DMS79 treated with DMSO at 0.1 percent for 48 hours (cell line): ENCODE measurements at places on chromosomes 2 and 18.

- DNase-seq, result no peak
These were observed 44.1 kb downstream of the MREG start for GRCh38 chr2:215969131-215969841.

DNA sequence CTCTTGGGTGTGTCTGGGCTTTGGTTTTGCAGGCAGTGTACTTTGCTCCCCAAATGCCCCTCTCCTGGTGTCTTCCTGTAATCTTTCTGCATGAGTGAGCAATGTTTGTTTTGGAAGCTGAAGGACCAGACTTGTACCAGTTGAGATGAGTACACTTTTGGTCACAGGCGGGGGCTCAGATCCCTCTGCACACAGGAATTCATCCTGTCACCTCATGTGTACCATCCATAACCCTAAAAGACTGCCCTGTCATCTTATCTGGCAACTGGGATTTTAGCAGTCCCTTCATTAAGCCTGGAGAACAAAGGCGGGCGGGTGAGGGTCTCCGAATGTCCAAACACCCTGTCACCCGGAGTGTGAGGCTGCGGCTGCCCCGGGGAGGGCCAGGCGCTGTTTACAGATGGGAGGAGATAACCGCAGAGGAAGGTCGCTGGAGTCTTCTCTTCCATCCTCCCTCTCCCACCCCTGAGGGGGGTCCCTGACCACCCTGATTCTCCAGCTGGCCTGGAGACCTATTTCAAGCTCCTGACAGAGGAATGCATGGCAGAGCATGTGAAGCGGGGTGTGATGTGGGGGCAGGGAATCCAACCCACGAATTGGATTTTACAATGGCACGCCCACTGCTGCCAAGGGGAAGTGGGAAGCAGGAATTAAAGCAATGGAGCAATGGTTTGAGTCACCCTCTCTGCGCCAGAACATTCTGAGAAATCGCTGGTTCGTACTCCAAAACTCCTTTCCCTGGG is 158.2 kb upstream of the MYCN start:
- no peak for DNase-seq

GRCh38 chr18:34651586-34652369 is 58.3 kb upstream of the DTNA start:
- DNase-seq, result no peak

GRCh38 chr2:241775223-241776177 is 1.1 kb upstream of the GAL3ST2 start:
- no peak for DNase-seq

DNA sequence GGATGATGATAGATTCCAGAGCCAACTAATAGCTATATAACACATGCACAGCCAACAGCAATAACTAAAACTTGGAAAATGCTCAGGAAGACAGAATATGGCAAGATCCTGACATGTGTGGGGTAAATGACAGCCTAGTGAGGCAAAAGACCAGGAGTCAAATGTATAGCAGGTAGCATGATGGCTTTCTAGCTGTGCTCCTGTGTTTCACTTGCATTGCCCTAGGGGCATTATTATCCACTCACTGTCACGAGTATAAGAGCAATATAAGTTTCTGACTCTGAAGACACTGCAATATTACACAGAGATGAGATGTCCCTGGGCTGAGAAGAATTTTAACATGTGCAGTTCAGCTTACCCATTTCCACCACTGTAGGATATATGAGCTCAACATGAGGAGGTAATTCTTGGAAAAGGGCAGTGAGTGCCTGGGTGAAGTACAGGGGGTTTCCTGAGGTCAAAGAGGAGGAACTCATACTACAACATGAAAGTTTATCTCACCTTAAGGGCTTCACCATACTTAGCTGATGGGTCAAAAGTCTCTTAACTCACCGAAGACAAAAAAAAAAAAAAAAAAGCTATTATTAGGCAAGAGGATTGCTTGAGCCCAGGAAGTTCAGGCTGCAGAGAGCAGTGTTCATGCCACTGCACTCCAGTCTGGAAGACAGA is 1385.6 kb upstream of the SLC39A10 start:
- DNase-seq, result no peak

GRCh38 chr2:158726911-158727592 is 68.1 kb upstream of the DAPL1 start:
- DNase-seq, result no peak

DNA sequence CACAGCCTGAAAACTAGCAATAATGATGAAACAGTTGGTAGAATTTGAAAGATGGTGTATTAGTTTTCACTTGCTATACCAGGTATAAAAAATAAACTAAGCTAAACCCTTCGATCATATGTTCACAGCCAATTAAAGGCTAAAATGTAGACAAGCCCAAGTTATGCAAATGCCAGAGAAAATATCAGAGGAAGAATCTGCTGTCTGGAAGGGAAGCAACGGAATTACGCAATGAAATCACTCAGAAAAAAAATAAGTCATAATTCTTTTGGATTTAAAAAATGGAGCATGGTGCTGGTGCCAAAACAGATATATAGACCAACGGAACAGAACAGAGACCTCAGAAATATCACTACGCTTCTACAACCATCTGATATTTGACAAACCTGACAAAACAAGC is 108.3 kb downstream of the ARL4C start:
- DNase-seq, result no peak

DNA sequence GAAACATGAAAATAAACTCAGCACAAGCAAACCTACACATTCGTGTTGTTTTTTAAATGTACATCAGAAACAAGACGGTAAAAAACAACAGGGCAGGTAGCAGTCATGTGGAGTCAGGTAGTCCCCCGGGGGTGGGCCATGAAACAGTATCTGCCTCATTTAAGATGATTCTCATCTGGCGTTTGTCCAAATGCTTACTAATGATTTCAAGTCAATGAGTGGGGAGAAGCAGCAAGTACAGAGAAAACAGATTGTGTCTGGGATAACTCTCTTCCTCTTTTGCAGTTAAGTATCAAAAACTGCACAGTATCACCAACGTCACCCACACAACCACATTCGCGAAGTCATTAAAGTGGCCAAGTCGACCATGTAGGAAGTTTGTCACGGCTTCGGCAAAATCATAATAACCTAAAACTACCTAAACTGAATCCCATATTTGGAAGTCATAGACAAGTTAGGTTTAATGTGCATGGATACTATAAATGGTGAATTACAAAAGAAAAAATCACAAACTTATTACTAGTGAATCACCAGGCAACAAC is 1.3 kb downstream of the LAPTM4A start:
- peak; percentile 81 for DNase-seq

- no peak for DNase-seq
These were observed 13.7 kb downstream of the MTERF4 start for GRCh38 chr2:241088376-241088775.

- no peak for DNase-seq
These were observed 10.2 kb upstream of the GTF2A1L start for GRCh38 chr2:48607307-48608014.

DNA sequence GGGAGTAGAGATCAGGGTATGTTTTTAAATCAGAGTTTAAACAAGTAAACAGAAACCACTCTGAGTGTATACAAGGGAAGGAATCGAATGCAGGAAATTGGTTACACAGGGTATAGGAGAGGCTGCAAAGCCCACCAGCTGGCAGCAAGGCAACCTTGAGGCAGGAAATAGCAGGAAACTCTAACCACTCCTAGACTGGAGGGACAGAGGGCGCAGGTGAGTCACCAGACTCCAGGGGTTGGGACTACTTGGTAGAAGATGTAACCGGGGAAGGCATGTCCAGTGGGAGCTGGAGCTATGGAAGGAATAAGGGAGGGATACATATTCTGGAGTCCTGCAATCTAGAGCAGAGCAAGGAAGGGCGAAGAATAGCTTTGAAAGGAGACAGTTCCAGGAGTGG is 152.3 kb downstream of the MEIS1 start:
- no peak for DNase-seq

GRCh38 chr2:39203382-39203781 is 40.4 kb downstream of the CDKL4 start:
- no peak for DNase-seq

DNA sequence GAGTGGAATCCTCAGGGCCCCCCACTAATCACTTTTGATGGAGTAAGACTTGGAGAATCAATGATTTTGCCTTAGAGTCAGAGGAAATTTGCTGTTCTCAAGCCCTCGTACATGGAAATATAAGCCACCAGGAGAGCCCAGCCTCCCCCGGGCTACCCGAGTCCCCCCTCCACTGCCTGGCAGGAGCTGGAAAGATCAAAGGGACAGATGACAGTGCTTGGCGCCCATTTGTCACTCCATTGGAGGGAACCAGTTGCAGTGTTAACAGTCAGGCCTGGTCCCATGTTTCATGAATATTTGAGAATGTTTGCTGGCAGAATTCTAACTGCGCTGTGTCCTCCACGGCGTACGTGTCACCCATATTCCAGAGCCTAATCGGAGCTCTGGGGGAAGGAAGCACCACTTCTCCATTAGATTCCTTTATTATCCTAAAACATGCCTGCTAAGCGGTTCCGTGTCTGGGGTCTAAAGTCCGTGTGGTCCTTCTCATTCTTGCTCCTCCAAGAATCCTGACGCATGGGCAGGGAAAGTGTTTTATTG is 202.4 kb downstream of the KLHL29 start:
- DNase-seq, result no peak

- no peak for DNase-seq
These were observed 3.5 kb downstream of the YWHAQ start for GRCh38 chr2:9627310-9627709.

- no peak for DNase-seq
These were observed 532.7 kb upstream of the POU3F3 start for GRCh38 chr2:104321116-104321795.

- no peak for DNase-seq
These were observed 251.2 kb downstream of the SATB2 start for GRCh38 chr2:199206536-199206935.

- DNase-seq, result no peak
These were observed 52.5 kb downstream of the KCNE4 start for GRCh38 chr2:223104336-223105132.

DNA sequence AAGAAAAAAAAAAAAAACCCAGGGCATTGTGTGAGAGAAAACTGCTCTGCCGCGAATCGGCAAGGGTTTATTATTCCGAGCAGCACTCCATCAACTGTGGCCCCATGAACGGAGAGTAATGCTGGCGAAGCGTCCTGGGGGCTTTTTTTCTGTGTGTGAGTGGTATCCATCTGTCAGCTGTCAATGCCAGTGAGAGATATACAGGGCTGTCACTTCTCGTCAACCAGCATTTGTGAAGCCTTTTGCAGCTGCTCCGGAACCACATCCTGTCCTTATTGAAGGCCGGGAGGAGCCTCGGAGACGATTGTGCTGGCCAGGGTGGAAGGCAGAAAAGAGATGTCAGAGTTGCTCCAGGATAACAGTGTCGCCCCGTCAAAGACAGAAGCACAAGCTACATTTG is 356.9 kb upstream of the SMIM21 start:
- no peak for DNase-seq

DNA sequence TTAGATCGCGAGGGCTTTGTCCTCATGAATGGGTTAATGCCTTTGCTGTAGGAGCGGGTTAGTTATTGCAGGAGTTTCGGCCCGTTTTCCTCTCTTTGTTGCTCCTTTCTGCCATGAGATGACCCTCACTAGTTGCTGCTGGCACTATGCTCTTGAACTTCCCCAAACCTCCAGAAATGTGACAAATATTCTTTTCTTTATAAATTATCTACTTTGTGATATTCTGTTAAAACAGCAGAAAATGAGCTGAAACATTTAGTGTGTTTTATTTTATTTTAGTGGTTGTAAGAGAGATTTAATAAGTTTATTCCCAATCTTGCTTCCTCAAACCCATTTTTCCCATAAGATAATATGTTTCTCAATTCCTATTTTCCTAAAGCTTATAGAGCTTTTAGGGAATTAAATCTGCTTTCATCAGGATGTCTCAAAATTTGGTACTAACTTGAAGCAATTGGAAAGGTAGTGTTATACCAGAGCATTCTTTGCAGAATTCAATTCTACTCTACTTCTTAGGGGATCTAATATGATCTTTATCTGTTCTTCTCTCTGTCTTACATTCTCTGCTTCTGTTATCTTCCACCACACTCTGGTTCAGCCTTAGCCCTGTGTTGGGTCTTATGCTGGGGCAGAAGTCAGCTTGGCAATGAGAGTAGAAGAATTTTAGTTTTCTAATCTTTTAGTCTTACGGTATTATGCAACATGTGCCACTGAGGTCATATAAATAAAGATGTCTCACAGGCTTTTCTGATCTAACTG is 23.1 kb downstream of the DDX1 start:
- no peak for DNase-seq

- no peak for DNase-seq
These were observed 180.4 kb upstream of the NRXN1 start for GRCh38 chr2:51212374-51212773.

DNA sequence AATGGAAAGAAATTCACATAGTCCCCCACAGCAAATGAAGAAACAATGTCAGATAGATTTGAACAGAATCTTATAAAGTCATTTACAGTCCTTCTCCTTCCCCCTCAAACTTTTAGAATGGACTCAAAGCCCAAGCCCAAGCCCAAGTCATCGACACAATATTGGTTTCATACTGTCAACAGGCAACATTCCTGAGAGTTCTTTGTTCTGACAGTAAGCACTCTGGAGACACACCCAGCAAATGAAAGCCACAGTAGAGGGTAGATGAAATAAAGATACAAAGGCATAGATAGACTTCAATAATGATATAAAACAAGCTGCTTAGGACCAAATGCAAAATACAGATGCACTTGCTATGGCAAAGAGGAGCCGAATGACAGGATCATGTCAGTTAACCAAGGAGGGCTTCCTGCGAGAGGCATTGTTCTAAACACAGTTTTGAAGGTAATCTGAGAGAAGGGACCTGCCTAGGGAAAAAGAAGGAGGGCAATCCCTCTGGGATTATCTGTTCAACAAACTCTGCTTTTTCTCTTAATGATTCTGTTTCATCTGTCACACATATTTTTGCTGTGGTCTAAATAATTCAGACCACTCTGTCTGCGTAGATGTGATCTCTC is 97.1 kb upstream of the MAP4K3 start:
- DNase-seq, result no peak

GRCh38 chr2:231613331-231613662 is 20.6 kb downstream of the TEX44 start:
- no peak for DNase-seq

GRCh38 chr2:85257359-85257969 is 70.3 kb downstream of the TGOLN2 start:
- DNase-seq, result no peak

GRCh38 chr2:213818436-213818835 is 534.2 kb downstream of the SPAG16 start:
- DNase-seq, result no peak

- DNase-seq, result no peak
These were observed 21.2 kb downstream of the MRPL33 start for GRCh38 chr2:27792759-27793158.

- no peak for DNase-seq
These were observed 10.4 kb downstream of the WDR7 start for GRCh38 chr18:56661360-56662062.

DNA sequence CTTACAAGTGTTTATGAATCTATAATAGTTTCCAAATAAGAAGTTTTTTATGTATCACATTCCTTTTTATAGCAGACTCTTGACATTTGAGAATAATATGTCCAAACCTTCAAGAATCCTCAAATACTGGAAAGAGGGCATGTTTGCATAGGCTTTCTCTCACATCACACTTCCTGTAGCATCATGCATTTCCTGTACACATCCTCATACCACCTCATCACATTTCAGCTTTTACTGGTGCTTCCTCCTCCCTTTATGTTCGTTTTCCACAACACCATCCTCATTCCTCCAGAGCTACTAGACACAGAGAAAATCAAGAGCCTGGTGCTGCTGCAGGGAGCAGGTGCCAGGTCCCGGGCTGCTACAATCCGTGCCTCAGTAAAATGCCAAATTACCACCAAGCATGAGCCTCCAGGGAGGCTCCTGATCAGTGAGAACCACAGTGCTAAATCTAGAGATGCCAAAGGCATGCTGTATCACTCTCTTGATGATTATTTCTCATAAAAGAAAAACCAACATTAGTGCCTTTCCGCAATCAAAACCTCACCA is 137.7 kb upstream of the CYP1B1 start:
- no peak for DNase-seq

GRCh38 chr18:75052475-75052874 is 156.5 kb downstream of the PTGR3 start:
- DNase-seq, result peak; percentile 79
